ENCODE measurements at places on chromosomes 5 and 9.

- no peak for DNase-seq
Measured at GRCh38 chr9:7656636-7657035, 142.9 kb downstream of the DMAC1 start.

- no peak for DNase-seq
Measured at GRCh38 chr9:12539580-12539975, 153.6 kb upstream of the TYRP1 start.

- no peak for DNase-seq
Measured at GRCh38 chr9:34958411-34958982, 412 bp downstream of the PHF24 start.

DNA sequence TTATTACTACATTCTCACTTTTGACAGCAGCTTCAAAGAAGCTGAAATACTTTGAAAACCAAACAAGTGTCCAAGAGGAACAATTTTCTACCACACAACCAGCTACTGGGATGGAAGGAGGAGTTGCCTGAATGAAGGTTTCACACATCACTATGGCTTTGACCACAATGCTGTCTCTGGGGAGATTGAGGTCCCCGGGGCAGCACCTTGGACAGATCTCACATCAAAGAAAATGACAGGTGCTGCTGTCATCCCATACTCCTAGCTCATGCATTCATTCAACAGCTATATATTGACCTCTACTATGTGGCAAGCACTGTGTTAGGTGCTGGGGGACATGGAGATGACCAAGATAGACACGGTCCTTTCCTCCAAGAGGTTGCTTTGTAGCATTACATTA is 233.2 kb upstream of the RASEF start:
- no peak for DNase-seq

GRCh38 chr9:2066312-2067273 is 51.4 kb downstream of the SMARCA2 start:
- DNase-seq: no peak

- DNase-seq: no peak
Measured at GRCh38 chr5:72147569-72147968, 40.3 kb downstream of the MAP1B start.
